ENCODE measurements at places on chromosomes 5 and 9. TPM values are rescaled to one million over a fixed set of nuclear protein-coding genes. Genes with fewer than 3 reads are reported as not detected.

The PALM2AKAP2 gene
- total RNA-seq, result 37.2 TPM

The OMD gene
- total RNA-seq, result not detected

The SLC45A2 gene
- not detected for total RNA-seq

The GABRA6 gene
- not detected for total RNA-seq

The PIP5KL1 gene
- 2.0 TPM for total RNA-seq

The BRD3 gene
- total RNA-seq, result 6.2 TPM

The NPR3 gene
- 102 TPM for total RNA-seq

The RNF183 gene
- total RNA-seq, result not detected

The SLC27A6 gene
- total RNA-seq, result not detected

The CNOT6 gene
- total RNA-seq, result 13.0 TPM

The PPP3R2 gene
- total RNA-seq, result not detected

The FAM200C gene
- 6.3 TPM for total RNA-seq

The SYNPO gene
- total RNA-seq, result 7.3 TPM

The PAPPA gene
- 435 TPM for total RNA-seq

The GFI1B gene
- total RNA-seq, result not detected

The IL5 gene
- total RNA-seq, result not detected

The SAXO1 gene
- under 0.01 TPM for total RNA-seq

The NEURL1B gene
- total RNA-seq, result 5.1 TPM

The ABCA1 gene
- 73.2 TPM for total RNA-seq

The PDE4D gene
- total RNA-seq, result 24.8 TPM

The CAMK4 gene
- total RNA-seq, result 5.1 TPM

The TEX10 gene
- total RNA-seq, result 38.2 TPM

The NINJ1 gene
- 17.8 TPM for total RNA-seq

The CDC20B gene
- 0.56 TPM for total RNA-seq

The EDIL3 gene
- total RNA-seq, result 246 TPM

The GCNT1 gene
- 26.8 TPM for total RNA-seq

The SNX18 gene
- 91.3 TPM for total RNA-seq

The PDE6A gene
- not detected for total RNA-seq

The HK3 gene
- total RNA-seq, result not detected

The MIER3 gene
- total RNA-seq, result 24.5 TPM

The FOXD4L6 gene
- not detected for total RNA-seq

The ARID3C gene
- total RNA-seq, result under 0.01 TPM

The CNTNAP3B gene
- 18.9 TPM for total RNA-seq

The DBH gene
- not detected for total RNA-seq

The PCDHGA3 gene
- 1.7 TPM for total RNA-seq

The UBE2R2 gene
- 12.4 TPM for total RNA-seq

The DPYSL3 gene
- 112 TPM for total RNA-seq

The SLC6A3 gene
- total RNA-seq, result not detected

The HACD4 gene
- total RNA-seq, result 3.5 TPM

The ADAMTSL1 gene
- 63.1 TPM for total RNA-seq

The PCDHB12 gene
- 0.28 TPM for total RNA-seq

The PCDHB3 gene
- 0.19 TPM for total RNA-seq

The EQTN gene
- not detected for total RNA-seq

The ANKRD34B gene
- total RNA-seq, result not detected

The BHMT gene
- total RNA-seq, result under 0.01 TPM

The DDX4 gene
- 0.28 TPM for total RNA-seq

The EPB41L4A gene
- 1.5 TPM for total RNA-seq

The SPATA9 gene
- 0.85 TPM for total RNA-seq

The PFN3 gene
- not detected for total RNA-seq

The AHRR gene
- total RNA-seq, result 19.4 TPM

The SCGB3A2 gene
- not detected for total RNA-seq

The LCN9 gene
- not detected for total RNA-seq

The AKNA gene
- 2.1 TPM for total RNA-seq

The PCDHGA6 gene
- total RNA-seq, result 3.1 TPM

The FAM151B gene
- 3.8 TPM for total RNA-seq

Data from regular cardiac myocyte (primary cell).